ENCODE measurements at places on chromosomes 1 and 21.
A peak's percentile ranks its signal among the peaks of the same experiment; 100 is the strongest.

DNA sequence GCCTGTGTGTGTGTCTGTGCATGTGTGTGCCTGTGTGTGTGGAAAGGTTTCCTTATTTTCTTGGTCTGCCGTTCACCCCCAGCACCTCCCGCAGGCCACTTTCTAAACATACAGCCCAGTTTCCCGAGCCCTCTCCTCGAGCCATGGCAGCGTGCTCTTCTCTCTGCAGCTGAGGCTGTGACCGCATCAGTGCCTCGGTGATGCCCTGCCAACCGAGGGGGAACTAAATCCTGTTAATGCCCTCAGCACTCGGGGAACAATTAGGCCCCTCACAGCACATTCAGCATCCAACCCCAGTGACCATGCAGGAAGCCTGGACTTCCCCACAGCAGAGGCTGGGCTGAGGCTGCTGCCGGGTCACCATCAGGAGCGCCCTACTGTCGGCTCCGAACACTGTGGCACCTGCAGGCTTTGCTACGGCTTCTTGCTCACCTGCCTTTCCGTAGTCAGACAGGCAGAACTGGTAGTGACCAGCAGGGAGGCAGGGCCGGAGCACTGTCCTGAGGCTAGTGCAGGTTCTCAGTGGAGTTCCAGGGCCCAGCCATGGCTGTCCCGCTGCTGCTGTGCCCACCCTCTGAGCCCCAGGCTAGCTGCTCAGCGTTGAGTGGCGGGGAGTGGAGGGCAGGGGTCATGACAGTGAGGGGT lies 8.1 kb downstream of the GPR137B start:
- DNase-seq, result no peak

GRCh38 chr1:208235356-208235981 lies 8.7 kb downstream of the PLXNA2 start:
- DNase-seq, result no peak

GRCh38 chr1:53015508-53015860 lies 46.5 kb upstream of the PODN start:
- DNase-seq, result no peak

GRCh38 chr1:239930686-239931262 lies 160.9 kb upstream of the FMN2 start:
- DNase-seq, result no peak

- DNase-seq, result no peak
Observed at GRCh38 chr1:66626261-66626660, 92.3 kb downstream of the SGIP1 start.

- no peak for DNase-seq
Observed at GRCh38 chr1:194341587-194341986, 1155.2 kb upstream of the B3GALT2 start.

DNA sequence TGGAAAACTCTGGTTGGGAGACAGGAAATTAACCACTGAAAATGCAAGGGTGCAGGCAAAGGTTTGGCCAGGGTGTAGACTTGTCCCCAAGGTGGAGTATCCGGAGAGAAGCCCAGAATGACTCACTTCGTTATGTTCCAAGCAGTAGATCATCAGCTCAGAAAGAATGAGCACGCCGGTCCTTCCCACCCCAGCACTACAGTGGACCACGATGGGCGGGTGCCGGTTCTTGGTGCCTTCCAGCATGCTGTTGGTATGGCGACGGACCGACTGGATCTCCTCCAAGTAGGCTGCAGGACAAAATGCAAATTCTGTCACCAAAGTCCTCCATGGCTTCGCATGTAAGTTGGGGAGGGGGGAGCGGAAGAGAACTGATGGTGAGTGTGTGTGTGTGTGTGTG lies 83.4 kb downstream of the SMYD2 start:
- no peak for DNase-seq

- no peak for DNase-seq
Observed at GRCh38 chr1:9845914-9846313, 22.1 kb upstream of the CLSTN1 start.

- no peak for DNase-seq
Observed at GRCh38 chr1:108000184-108000583, 35.2 kb upstream of the VAV3 start.

- DNase-seq, result peak; percentile 20
Observed at GRCh38 chr1:157403203-157403602, 149.1 kb downstream of the FCRL5 start.

DNA sequence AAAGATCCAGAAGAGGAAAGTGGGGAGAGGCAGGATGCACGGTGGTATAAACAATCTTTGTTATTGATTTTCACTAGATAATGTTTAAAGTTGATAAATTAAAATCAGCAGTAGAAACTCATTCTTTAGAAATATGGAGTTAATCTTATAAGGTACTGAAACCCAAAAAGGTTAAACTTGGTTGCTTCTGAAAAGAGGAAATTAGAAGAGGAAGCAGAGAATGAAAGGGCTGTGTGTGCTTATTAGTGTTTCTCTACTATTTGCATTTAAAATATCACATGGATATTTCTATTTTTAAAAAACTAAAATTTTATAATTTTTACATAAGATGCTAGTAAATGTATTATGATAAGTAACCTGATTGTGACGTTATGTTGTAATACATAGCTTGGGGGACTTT lies 24.4 kb downstream of the C1orf141 start:
- no peak for DNase-seq

GRCh38 chr1:40303051-40303771 lies 13.9 kb downstream of the COL9A2 start:
- no peak for DNase-seq

DNA sequence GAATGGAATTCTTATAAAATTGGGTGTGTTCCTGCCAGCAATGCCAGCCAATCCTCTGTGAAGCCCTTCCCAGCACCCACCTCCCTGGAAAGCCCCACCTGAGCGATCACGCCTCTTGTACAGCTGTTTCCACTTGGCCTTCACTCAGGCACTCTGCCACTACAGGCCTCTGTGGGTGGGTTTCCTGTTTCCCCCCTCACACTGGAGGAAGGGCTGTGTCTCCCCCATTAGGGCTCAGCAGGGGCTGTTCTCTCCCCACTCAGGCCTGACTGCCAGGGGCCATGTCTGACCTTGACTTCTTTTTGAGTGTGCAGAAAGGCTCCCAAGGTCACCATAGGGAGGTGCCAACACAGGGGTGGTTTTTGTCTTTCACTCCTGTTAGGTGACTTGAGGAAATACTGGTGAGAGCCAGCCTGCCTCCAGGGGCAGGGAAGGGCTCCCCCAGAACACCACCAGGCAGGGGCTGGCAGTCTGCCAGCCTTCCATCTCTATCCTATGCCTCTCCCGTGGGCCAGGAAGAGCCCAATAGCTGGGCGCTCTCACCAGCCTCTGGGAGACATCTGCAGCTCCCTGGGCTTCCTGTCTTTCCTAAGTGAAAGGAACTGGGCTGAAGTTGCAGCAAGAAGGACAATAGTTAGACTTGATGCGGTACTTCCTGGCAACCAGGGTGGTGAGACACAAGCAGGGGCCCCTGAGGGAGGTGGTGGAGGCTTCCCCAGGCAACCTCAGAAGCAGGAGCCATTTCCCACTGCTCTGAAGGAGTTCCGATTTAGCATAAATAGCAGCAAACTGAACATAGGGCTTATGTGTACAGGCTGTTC lies 49.1 kb downstream of the ELK4 start:
- no peak for DNase-seq

DNA sequence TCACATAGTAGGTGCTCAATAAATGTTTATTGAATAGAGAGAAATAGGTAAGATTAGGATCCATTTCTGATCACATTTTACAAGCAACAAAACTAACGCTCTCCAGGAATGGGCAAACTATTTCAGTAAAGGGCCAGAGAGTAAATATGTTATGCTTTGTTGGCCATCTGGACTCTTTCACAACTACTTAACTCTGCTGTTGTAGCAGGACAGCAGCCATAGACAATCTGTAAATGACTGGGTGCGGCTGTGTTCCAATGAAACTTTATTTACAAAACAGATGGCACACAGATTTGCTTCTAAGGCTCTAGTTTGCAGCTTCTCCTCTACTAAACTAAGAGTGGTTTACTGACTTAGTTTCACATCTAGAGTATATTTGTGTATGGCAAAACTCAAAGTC lies 83.0 kb upstream of the BACH1 start:
- DNase-seq, result no peak

- DNase-seq, result peak; percentile 81
Observed at GRCh38 chr21:29091033-29091432, 17.6 kb upstream of the CCT8 start.

DNA sequence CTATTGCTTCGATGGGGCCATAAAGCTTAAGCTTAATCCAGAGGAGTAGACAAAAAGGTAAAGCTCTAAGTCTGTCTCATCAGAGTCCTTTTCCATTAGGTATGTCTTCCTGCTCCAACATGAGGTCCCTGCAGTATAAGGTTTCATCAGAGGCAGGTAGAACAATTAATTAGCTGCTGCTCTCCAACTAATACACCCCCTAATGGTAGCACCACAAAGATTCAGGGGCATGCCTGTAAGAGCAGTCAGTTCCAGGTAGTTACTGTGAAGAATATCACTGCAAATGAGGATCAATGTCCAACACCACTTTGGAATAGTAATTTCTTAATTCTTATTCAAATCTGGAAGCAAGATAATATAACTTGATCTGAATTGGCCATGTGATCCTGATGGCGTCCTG lies 160.3 kb upstream of the ESRRG start:
- no peak for DNase-seq

GRCh38 chr1:44853201-44853600 lies 10.1 kb upstream of the PTCH2 start:
- DNase-seq, result no peak

DNA sequence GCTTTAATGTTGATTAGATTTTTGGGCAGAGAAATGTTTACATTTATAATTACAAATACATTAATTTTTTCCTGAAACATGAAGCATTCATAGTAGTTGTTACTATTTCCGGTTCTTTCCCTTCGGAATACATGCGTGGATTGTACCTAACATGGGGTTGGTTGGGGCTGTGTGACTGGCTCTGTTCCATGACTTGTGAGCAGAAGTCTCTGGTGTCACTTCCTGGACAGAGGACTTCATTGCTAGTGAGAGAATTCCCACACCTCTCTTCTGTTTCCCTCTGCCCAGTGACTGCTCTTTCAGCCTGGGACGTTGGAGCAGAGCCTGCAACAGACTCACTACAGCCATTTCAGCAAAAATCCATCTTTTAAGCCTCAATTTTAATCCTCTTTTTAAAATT lies 231.4 kb downstream of the GRIK1 start:
- DNase-seq, result no peak
